AML-193 (cell line): ENCODE measurements at places on chromosomes 16 and 17.

- DNase-seq, result no peak
Measured at GRCh38 chr17:82081546-82081945, 15.9 kb upstream of the DUS1L start.

- no peak for DNase-seq
Measured at GRCh38 chr17:33072421-33073161, 80.9 kb downstream of the SPACA3 start.

DNA sequence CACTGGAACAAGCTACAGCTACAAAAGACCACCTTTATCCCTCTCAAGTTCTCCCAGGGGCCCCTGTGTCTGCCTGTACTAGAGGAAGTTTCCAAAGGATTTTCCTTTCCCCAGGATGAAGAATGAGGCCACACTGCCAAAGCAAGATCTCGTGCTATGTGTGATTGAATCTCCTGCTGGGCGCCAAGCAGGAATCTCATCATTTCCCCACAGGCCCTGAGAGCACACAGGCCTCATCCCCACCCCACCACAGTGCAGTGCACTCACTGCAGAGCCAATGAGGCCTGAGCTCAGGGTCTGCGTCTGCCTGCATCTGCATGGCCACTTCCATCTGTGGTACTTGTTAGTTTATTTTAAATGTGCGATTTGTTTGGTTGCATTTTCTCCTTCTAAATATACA lies 387.4 kb upstream of the ASIC2 start:
- DNase-seq, result no peak

DNA sequence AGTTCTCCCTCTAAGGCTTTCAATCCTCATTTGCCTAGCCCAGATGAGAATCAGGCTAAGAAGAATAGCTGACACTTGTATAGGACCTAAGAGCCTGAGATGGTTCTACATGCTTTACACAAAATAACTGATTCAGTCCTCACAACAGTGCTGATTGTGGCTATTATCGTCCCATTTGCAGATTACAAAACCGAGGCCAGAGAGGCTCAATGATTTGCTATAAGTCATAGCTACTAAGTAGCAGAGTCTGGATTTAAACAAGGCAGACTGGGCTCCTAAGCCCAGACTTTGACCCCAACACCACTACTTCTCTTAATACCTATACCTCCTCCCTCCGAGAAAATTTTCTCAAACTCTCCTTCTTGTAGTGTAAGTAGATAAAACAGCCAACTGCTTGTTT lies 23.1 kb downstream of the ABCC12 start:
- DNase-seq, result no peak

DNA sequence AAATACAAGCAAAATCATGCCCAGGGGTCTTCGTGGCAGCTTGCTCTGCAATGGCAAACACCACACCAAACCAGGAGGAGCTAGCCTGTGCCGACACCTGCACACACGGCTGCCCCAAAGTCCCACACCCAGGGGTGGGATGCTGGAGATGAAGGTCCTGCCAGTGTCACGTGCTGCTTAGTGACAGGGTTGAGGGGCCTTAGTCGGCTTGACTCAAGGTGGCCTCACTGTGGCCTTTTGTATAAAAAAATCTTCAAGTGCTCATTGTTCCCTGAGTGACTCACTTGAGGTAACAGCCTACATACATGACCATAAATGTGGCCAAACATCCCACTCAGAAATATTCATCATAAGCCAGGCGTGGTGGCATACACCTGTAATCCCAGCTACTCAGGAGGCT lies 7.3 kb downstream of the TRIM65 start:
- DNase-seq, result no peak

DNA sequence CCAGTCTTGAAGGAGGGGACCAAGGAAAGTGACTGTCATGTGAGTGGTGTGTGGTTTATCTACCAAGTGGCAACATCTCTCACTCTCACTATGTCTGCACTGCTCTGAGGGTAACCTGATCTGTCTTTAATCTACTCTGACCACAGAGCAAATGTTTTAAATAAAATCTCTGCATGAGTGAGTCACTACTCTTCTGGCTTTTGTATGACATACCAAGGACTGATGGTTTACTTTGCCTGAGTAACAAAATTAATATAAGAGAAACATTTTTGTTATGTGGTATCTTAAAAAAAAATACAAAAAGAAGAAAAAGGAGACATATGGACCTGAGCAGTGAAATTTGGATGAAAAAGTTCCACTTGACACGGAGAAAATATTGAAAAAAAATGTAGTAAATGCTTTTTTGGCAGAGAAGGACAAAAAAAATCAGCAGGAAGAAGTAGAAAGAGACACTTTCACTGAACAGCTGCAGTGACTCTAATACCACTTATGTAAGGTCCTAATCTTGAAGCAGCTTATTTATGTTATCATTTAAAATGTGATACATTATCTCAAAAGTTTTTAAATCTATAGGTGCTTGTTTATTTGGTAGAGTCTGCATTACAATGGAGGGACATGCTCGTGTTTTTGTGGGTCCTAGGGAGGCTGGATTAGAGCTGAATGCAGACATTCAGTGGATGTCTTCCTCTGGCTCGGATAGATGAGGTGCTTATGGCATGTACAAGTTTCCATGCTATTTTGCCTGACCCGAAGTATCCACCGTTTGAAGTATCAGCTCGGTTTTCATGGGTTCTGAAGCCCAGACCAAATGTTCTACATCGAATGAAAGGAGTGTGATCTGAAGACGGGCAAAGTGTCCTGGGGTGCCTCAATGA lies 240.7 kb downstream of the MAP2K6 start:
- DNase-seq, result no peak

DNA sequence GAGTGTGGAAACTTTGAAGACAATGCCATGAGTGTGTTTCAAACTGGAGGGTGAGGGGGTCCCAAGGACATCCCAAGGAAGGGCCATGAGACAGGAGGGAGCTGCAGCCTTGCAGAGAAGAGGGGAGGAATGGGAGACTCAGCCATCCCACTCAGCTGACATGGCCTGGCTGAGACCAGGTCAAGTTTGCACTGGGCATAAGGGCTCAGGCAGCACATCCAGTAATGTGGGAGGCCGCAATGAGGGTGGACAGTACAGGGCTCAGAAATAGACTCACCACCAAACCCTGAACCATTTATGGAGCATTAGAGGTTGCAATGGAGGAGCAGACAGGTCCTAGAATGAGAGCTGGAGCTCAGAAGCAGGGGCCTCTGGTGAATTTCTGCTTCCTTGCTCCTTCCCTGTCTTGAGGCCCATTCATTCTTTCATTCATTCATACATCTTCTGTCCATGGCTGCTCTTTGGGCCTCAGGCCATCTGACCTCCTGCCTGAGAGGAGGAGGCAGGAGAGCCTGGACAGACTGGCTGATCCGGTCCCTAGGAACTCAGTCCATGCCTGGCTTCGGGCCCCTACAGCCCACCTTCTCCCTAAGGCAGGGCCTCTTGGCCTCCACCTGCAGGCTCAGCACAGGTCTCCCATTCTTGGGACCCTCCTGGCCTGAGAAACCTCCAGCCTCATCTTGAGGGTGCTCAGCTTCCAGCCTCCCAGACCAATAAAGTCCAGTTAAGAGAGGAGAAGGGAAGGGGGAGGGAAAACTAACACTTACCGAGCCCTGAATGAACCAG lies 70.5 kb upstream of the CDH5 start:
- no peak for DNase-seq

- DNase-seq, result no peak
Measured at GRCh38 chr16:46916980-46917379, 32.8 kb downstream of the GPT2 start.

- no peak for DNase-seq
Measured at GRCh38 chr17:77864234-77865111, 94.0 kb upstream of the TNRC6C start.

- peak; percentile 80 for DNase-seq
Measured at GRCh38 chr17:44522883-44523671, 19.9 kb upstream of the GPATCH8 start.

GRCh38 chr17:45752246-45752645 lies 31.9 kb upstream of the CRHR1 start:
- DNase-seq, result no peak

DNA sequence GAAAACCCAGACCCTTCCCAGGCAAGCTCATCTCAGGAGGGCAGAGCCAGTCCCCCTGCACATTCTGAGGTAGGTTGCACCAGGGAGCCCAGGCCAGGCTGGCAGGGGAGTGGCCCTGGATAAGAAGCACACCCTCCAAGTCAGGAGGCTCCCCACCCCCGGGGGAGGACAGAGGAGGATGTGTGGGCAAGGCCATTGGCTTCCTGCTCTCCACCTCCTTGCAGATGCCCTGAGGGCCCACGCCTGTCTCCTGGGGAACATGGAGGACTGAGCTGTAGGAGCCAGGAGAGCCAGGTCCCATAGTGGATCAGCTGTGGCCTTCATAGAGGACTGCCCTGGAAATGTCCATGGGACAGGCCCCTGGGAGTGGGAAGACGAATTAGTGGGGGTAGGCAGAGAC lies 126.7 kb downstream of the IRF8 start:
- no peak for DNase-seq

DNA sequence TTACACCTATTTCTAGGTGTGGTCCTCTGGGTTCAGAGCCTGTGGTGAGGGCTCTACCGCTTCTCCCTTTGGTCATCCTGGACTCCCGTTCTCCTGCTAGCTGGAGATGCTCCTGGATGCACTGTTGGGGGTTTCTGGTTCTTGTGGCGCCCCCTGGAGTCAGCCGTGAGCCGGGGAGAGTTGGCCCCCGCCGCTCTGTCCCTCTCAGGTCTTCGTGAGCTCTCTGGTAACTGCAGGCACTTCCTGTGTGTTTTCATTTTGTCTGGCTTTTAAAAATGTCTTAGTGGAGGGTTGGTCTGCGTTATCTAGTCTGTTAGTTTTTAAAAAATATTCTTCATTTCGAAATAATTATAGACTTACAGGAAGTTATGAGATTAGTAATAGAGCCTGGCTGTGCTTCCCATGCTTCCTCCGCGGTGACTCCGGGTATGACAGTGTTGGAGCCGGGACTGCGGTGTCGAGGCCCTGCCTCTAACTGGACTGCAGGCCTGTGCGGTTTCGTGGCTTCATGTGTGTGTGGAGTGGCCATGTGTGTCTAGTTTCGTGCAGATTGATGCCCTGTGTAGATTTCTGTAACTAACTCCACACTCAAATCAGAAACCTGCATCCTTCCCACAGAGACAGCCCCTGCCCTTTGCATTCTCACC lies 78.0 kb upstream of the ZNF750 start:
- DNase-seq, result peak; percentile 11

GRCh38 chr17:37239690-37240334 lies 136.0 kb upstream of the C17orf78 start:
- DNase-seq, result peak; percentile 73

DNA sequence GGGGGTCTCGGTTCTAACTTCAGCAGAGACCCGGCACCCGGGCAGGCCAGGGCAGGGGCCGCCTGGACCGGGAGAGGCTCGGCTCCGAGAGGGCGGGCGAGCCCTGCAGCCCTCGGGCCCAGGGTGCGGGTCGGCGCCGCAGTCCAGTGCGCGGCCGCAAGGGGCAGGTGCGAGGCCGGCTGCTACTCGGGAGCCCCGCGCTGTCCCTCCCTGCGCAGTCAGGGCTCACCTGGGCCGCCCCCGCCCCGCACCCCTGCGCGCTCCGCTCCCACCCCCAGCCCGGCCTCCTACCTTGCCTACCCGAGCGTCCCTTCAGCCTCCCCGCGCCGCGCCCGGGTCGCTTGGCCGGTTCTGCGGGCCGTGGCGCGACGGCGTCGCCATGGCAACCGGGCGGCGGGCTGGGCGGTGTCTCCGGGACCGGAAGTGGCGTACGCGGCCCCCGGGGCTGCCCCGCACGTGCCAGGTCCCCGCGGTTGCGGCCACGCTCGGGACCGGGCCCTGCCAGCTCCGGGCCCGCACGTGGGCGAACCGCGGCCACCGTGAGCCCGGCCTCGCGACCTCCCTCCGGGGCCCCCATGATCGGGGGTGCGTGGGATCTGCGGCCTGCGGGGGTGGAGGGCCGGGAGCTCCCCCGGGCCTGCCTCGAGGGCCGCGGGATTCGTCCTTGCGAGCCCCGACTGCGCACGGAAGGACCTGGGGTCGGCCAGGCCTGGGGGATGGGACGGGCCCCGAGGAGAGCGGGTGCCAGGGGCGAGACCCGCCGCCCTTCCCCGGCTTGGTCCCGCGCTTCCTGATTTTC lies at the start of gene CYB561:
TSS of gene CYB561 (minus strand) at position 353 of the 799 bp plus-strand sequence. CDS start 8,759 bp downstream, outside the sequence.
- DNase-seq, result peak; percentile 24

DNA sequence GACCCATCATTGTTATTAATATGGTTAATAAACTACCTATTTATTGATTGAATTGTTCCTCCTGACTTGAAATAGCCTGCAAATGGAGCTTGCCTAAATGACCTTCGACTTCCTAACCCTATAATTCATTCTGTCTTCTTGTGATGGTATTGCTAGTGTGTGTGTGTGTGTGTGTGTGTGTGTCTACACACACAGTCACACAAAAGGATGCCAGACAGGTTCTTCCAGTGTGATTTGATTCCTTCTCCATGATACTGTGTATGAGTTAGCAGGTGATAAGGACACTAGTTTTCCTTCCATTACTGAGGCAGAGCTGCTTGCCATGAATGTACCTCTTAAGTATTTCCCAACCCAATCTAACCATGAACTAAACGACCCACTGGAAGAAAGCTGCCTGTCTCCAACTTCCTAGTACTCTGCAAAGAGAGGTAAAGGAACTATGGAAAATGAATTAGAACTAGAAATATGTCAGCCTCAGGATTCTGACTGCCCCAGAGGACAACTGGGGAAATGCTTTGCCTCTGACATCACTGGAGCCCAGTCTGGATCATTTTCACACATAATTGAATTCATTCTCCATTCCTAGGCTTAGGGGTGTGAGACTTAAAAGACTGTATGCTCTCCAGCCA lies 3.5 kb upstream of the CDC6 start:
- no peak for DNase-seq

DNA sequence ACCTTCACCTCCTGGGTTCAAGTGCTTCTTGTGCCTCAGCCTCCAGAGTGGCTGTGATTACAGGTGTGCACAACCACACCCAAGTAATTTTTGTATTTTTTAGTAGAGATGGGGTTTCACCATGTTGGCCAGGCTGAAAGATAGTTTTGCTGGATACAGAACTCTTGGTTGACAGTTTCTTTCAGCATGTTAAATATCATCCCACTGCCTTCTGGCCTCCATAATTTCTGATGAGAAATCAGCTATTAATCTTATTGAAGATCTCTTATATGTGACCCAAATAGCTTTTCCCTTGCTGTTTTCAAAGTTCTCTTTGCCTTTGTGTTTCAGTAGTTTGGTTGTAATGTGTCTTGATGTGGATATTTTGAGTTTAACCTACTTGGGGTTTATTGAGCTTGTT lies 50.3 kb upstream of the BRD7 start:
- DNase-seq, result no peak

- DNase-seq, result no peak
Measured at GRCh38 chr17:75633486-75634375, 497 bp downstream of the SMIM5 start.

DNA sequence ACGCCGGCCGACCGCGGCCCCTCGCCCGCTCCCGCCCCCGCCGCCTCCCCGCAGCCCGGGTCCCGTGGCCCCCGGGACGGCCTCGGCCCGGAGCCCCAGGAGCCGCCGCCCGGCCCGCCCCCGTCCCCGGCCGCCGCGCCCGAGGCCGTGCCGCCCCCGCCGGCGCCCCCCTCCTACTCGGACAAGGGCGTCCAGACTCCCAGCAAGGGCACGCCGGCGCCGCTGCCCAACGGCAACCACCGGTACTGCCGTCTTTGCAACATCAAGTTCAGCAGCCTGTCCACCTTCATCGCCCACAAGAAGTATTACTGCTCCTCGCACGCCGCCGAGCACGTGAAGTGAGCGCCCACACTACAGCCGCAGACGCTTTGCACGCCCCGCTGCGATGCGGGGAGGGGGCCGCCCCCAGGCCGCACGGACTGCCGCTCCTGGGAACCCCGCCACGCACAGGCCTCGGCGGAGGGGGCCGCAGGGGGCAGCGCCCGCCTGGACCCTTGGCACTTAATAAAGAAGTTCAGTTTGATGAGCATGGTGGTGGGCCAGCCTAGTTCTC lies 35.5 kb upstream of the ZC3H18 start:
- no peak for DNase-seq
